ENCODE measurements at places on chromosomes 3 and 15.
A peak's percentile ranks its signal among the peaks of the same experiment; 100 is the strongest.

GRCh38 chr3:26118165-26118564 is 328.3 kb downstream of the OXSM start:
- DNase-seq = no peak

GRCh38 chr3:46127503-46127902 is 80.6 kb downstream of the CCR1 start:
- peak; percentile 89 for DNase-seq

DNA sequence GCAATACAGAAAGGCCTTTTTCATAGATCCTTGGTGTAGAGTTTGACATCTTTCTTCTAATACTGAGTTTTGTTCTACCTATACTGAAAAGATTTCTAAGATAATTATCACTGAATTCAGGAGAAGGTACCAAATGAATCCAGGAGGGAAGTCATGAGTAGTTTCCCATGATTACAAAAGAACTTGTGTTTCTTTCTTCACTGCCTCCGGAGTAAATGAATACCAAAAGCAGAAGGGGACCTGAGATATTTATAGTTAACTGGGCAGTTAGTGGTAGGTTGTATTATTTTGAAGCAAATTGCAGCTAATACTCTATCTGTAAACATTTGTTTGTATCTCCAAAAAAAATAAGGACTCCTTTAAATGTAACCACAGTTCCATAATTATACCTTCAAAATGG is 175.4 kb downstream of the SUCNR1 start:
- no peak for DNase-seq

GRCh38 chr3:166663194-166663593 is 716.9 kb downstream of the ZBBX start:
- peak; percentile 0 for DNase-seq

GRCh38 chr3:113057117-113057516 is 66.3 kb downstream of the GTPBP8 start:
- no peak for DNase-seq

DNA sequence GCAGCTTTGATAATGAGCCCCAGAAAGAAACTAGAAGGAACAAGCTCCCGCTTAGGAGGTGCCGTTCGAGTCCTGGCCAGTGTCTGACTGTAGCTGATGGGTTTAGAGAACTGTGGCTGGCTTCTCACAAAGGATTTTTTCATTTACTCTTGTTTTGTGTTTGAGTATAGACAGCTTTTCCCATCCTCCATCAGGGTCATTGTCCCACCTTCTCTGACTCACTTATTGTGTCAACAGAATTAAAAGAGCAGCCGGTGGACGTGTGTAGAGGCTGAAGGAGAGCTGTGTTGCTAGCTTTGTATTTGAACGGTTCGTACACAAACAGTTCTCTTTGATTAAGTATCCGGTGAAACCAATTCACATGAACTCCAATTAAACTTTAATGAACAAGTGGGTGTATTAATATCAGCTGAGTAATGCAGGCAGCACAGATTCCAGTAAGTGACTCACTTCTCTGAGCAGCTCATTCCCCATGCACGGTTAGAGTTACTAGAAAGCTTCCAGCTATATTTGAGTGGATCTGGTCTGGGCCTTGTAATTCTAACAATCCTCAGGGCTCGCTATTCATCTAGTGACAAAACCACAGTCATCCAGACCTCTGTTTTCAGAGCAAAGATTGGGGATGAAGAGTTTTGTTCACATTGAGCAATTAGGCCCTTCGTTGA is 141.0 kb downstream of the LPP start:
- peak; percentile 96 for DNase-seq

DNA sequence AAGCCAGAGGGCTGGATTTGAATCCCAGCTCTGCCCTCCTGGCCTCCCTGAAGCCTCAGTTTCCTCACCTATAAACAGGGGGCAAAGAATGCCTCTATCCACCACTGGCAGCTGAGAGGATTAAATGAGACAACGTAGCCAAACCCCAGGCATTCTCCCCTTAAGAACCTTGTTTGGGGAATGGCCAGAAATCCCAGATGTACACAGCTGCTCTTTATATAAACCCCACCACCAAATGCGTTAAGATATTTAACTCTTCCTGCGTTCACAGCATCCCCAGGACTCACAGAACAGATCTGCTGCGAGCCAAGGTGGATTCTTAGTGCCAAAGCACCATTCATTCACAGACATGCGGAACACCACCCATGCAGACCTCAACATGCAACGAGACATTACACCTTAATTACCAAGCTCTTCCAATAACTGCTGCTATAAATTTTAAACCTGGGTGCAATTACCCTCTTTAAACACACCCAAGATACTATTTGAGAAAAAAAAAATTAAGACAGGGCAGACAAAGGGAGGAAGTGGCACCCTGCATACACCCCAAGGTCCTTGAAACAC is 5.2 kb downstream of the TLE3 start:
- DNase-seq = no peak

DNA sequence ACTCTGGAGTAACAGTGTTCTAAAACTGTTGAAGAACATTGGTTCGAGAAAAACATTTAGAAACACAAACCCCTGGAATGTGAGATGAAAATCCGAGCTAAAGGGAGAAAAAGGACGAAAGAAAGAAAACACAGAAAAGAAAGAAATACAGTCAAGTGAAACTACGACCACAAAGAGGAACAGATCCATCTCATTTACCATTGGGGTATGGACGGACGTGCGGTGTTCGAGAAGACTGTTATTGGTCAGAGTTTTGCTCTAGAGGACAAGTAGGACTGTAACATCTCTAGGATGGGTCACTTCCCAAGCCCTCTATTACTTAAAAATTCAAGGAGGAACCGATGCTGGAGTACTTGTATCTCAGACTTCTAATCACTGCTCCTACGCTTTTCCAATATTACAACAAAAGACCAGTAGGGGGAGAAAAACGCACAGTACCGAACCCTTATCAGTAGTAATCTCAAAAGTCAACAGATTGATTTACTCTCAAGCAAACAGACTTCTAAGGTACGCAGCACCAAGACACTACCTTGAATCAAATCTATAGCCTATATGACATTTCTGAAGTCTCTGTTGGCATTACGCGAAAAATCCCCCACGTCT is 1.1 kb upstream of the PIK3CA start:
- DNase-seq = peak; percentile 76

DNA sequence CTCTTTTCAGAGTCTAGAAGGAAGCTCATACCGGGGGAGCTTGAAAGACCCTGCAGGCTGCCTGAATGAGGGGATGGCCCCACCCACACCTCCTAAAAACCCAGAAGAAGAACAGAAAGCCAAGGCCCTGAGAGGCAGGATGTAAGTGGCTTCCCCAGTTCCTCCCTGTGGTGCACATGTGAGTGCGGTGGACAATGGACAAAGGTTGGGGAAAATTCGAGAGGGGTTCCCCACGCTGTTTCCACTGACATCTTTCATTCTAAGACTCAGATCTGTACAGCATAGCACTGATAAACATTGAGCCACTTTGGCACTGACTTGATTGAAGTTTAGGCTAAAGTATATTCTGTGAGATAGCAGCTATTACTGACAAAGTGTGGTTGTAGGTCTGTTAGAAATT is 79.5 kb upstream of the UMPS start:
- no peak for DNase-seq

DNA sequence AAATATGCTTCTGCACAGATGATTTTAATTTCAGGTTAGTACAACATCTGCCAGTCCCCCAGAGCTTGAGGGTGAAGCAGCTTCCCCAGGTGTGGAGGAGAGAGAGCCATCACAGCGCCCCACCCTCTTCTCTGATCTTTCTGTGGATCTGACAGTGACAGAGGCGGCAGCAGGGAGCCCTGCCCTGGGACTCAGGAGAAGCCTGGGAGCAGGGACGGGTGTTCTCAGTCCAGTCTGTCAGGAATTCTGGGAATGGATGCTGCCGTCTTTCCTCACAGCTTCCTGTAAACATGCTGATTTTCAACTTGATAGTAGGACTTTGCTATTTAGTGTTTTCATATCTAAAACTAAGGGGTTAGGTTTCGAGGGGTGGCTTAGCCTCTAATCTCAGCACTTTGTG is 11.4 kb upstream of the RAB8B start:
- no peak for DNase-seq

GRCh38 chr15:26565542-26565941 is 207.3 kb downstream of the GABRB3 start:
- DNase-seq = no peak

Data from GM23248 (cell line).